H1 (cell line): ENCODE measurements at places on chromosomes 2 and 18. TPM values are rescaled to one million over a fixed set of nuclear protein-coding genes. Genes with fewer than 3 reads are reported as not detected.
A peak's percentile ranks its signal among the peaks of the same experiment; 100 is the strongest.

- no peak overlapping the region for H3K4me3 ChIP-seq
- no peak overlapping the region for H3K27ac ChIP-seq
- no peak for DNase-seq
Measured at GRCh38 chr2:3193443-3194330, 183.9 kb downstream of the EIPR1 start.

DNA sequence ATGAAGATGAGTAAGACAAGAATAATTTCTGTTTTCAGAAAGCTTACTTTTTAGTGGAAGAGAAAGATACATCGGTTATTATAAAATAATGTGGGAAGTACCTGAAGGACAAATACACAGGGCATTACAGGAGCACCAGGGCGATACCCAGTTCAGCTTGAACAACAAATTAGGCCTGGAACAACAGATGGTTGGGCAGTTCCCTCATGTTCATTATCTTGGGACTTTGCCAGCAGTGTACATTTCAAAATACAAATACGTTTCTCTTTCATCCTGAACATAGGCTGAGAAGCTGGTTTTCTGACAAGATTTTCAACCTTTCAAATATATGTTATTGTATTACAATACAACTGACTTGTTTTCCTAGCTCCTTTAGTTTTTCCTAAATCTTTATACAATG lies 79.6 kb downstream of the TGIF1 start:
- H3K36me3 ChIP-seq, result no peaks in the 10 kb centered on the region
- H3K27ac ChIP-seq, result no peak overlapping the region
- DNase-seq, result no peak
- H3K4me1 ChIP-seq, result peaks cover 7% of the 10 kb centered on the region
- no peak overlapping the region for H3K4me3 ChIP-seq

- H3K36me3 ChIP-seq, result no peaks in the 10 kb centered on the region
- no peak overlapping the region for H3K4me3 ChIP-seq
Measured at GRCh38 chr18:7592305-7593071, 25.4 kb downstream of the PTPRM start.

Gene CYP27A1
- total RNA-seq, result 3.9 and 5.4 TPM in 2 replicates

- H3K4me3 ChIP-seq, result peak overlapping the region; percentile 45; the same call in 1 of the 2 replicates
- no peak overlapping the region for H3K27ac ChIP-seq
- no peaks in the 10 kb centered on the region for H3K36me3 ChIP-seq
- H3K27me3 ChIP-seq, result no peaks in the 10 kb centered on the region
Measured at GRCh38 chr2:241036964-241037421, 38.6 kb downstream of the SNED1 start.
